ENCODE measurements at places on chromosomes 2 and 18.

DNA sequence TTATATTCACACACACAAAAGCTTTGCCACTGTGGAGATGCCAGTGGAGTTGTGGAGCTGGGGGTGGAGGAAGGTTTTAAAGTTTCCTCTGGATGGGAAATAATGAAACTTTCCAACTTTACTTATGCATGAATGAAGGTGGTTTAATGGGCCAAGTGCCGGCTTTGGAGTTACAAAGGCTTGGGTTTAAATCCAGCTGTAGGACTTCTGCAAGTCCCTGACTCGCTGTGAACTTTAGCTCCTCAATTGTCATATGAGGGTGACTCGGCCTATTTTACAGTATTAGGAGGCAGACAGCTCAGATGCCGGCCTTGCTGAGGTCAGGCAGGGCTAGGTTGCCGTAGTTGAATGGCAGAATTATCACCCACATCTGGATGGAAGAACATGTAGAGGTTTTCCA is 415.8 kb upstream of the TRIB2 start:
- no peak for DNase-seq

- DNase-seq, result no peak
These were observed 186.2 kb downstream of the DYM start for GRCh38 chr18:49274188-49274714.

DNA sequence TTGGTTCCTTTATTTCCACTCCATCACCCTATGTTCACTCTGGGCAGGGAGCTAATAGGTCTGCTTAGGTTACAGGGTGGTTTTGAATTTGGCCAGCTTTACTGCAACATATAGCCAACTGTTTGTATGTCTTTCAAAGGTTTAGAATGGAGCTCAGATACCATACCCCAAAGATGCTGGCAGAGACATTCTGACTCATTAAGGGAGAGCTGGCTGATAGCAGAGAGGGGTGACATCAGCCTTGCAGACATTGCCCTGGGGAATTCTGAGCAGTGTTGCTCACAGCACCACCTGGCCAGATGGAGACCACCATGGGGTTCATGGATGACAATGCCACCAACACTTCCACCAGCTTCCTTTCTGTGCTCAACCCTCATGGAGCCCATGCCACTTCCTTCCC is 2.1 kb downstream of the PROKR1 start:
- no peak for DNase-seq

DNA sequence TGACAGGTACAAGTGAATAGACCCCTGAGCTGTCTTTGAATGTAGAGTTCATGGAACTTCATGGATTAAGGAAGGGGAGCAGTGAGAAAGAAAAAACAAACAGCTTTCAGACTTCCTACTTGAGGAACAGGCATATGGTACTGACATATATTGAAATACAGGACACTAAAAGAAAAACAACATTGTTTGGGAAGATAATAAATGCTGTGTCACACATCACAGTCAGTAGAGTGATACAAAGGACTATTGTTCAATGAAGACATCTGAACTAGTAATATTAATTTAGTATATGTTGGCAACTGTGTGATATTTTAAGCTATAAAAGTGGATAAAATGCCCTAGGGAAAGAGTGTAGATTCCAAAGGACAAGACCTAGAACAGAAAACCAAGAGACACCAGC is 3.3 kb downstream of the DSC2 start:
- no peak for DNase-seq

GRCh38 chr2:42567806-42568400 is 529 bp upstream of the MTA3 start:
- no peak for DNase-seq

GRCh38 chr2:166332106-166332505 is 43.6 kb downstream of the SCN9A start:
- DNase-seq, result no peak

DNA sequence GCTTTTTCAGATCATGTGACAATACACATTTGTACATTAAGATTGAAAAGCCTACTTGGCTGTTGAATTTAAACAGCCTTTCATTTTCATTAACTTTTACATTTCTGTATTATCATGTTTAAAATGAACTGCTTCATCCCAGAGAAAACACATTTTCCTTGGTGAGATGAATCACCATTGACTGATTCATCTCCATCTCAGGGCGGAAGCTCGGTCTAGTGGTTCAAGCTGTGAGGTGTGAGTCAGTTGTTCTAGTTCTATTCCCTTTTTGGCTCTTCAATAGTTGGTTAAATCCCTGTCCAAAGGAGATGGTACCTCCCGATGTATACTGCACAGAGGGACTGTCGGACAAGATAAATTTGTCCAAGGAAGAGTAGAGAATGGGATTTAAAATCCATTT is 189.7 kb downstream of the ADCYAP1 start:
- no peak for DNase-seq

DNA sequence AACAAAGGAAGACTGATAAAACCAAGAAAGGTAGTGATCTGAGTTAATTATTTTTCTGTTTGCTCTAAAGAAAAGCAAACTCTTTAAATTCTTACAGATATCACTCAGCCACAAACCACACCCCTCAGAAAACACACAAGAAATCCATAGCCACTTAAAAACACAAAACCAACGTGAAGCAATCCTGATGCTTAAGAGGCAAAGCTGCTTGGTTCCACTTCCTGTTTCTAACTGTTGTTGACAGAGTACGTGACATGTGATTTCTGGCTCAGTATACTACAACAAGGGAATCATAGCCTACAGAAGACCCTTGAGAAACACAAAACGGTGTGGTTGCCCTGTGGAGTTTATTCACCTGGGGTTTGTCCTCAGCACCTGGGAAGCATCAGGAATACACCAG is 240.9 kb upstream of the APCDD1 start:
- no peak for DNase-seq

DNA sequence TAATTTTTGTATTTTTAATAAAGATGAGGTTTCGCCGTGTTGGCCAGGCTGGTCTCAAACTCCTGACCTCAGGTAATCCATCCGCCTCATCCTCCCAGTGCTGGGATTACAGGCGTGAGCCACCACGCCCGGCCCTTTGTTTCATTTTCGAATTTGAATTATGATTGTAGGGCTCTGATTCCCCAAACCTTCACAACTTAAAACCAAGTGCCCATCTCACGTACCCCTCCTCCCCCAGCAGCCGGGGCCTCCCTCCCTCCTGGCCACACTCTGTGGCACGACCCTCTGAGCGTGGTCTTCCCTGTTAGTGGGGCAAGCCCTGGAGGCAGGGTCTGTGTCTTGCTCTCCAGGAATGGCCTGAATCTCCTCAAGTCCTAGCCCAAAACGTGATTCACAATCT is 166.5 kb downstream of the ASB1 start:
- no peak for DNase-seq

Measured in activated naive CD4-positive, alpha-beta T cell treated with anti-CD3 and anti-CD28 coated beads, Interleukin-2, amount 50 U/mL, for 72 hours (primary cell).